A172 (cell line): ENCODE measurements at places on chromosomes 4 and X.
A peak's percentile ranks its signal among the peaks of the same experiment; 100 is the strongest.

DNA sequence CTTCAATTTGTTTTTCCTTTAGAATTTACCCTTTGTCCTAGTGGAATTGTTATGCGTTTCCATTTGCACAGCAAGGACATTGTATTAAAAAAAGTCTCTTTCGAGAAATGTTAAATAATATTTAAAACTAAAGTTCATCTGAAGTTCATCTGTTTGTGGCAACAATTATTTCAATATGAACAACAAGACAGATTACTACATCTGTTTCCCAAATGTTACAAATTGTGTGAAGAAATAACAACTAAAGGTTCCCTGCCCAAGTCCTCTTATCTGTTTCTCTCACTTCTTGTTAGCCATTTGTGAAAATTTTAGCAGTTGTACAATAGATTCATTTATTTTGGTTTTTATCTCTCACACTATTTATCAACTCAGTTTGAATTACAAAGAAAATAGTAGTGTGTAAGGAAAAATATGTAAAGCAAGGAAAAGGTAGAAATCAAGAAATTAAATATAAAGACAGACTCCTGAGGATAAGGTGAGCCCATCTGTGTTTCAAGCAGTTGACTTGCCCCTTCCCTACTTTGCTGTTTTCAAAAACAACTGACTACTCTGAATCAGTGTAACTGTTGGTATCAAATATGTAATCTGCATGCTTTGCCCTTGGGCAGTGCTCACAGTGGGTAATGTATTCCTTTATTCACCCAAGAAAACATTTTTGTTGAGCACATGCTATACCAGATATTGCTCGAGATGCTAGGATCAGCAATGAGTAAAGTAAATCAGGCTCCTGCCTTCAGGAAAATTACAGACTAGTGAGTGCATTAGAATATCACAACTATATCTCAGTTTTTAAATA is 118.9 kb upstream of the PCDH7 start:
- no peak for DNase-seq

DNA sequence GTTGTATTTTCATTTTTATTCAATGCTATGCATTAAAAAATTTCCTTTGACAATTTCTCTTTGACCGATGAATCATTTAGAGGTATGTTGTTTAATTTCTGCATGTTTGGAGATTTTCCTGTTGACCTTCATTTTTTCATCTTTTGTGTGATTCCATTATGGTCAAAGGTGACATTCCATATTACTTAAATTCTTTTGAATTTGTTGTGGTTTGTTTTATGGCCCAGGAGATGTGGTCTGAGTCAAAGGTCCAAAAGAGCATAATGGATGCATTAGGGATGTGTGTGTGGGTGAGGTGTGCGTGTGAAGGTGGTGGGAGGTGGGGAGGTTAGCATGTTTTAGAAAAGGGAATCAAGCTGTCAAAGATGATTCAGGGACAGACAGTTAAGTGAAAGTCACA is 76.0 kb upstream of the GIMD1 start:
- DNase-seq = peak; percentile 1

DNA sequence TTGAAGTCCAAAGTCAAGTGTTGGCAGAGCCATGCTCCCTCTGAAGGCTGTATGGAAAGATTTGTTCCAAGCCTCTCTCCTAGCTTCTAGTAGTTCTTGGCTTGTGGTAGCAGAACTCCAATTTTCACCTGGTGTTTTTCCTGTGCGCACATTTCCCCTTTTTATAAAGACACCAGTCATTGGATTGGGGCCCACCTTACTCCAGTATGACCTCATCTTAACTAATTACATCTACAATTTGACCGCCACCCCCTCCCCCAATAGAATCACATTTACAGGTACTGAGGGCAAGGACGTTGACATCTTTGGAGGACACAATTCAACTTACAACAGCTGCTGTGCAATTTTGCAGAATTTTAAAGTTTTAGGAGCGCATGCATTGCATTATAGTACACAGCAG is 16.8 kb downstream of the RAB39B start:
- DNase-seq = no peak

GRCh38 chr4:123517176-123517575 is 120.6 kb downstream of the SPRY1 start:
- no peak for DNase-seq

- DNase-seq = no peak
These were observed 26.3 kb downstream of the PDHA1 start for GRCh38 chrX:19370061-19370460.

DNA sequence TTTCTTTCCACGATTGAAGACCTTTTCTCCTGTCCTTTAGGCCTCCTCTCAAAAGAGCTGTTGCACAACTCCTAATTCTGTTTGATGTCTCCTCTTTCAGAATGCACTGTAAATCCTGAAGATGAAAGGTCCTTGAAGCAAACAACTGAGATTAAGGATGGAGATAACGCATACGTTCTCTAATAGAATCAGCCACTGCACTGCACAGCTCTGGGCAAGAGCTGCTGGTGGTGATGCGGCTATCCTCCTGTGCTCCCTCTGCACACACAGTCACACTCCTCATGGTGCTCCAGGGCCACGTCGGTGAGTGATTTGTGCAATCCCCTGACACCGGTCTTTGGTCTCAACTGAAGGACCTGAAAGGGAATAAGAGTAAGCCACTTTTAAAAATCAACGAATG is 208.7 kb downstream of the PDGFC start:
- no peak for DNase-seq

DNA sequence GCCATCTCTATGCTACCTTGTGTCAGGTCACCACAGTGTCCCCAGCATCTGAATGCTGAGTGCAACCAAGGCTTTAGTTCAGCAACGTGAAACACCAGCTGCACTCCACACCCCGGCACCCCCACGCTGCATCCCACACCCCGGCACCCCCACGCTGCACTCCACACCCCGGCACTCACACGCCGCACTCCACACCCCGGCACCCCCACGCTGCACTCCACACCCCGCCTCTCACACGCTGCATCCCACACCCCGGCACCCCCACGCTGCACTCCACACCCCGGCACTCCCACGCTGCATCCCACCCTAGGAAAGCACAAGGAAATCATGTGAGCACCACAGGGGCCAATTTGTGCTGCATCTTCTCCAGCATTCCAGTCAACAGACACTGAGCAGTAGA is 199.8 kb upstream of the FRG1 start:
- no peak for DNase-seq

GRCh38 chrX:41526271-41526670 is 79.1 kb downstream of the NYX start:
- no peak for DNase-seq

DNA sequence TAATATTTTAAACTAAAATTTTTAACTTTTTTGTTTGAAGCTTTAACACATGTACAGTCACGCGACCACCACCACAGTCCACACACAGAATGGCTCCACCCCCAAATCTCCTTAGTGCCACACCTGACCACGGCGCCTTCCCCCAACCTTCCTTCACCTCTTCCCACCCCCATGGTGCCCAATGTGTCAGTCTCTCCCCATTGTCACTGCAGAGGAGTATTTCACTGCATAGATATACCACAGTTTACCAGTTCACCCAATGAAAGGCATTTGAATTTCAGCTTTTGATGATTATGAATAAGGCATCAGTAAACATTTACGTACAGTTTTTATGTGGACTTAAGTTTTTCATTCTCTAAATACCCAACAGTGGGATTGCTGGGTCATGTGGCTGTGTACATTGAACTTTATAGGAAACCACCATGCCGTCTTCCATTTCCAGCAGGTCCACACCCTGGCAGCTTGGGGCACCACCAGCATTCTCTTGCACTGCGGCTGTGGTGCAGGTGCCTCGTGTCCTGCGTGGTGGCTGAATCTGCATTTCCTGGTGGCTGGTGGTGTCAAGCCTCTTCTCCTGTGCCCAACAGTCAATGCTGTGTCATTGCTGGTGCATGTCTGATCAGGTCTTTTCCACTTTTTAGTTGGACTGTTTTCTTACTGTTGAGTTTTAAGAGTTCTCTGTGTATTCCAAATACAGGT is 49.0 kb downstream of the CPLX1 start:
- DNase-seq = no peak

GRCh38 chr4:151442002-151442401 is 33.0 kb downstream of the FHIP1A start:
- DNase-seq = no peak

DNA sequence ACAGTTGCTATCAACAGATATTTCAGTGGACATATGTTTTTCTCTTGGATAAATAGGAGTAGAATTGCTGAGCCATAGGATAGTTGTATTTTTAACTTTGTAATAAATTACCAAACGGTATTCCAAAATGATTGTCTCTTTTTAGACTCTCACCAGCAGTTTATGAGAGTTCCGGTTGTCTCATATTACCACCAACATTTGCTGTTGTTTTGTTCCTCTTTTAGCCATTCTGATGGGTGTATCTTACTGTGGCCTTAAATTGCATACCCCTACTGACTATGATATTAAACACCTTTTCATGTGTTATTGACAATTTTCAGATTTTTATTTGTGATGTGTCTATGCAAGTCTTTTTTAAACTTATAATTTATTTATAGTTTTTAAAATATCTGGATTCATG is 39.7 kb downstream of the SNX25 start:
- no peak for DNase-seq

- DNase-seq = no peak
These were observed 44.4 kb downstream of the BBS12 start for GRCh38 chr4:122776916-122777315.

- DNase-seq = no peak
These were observed 27.7 kb downstream of the DMP1 start for GRCh38 chr4:87677731-87678130.

DNA sequence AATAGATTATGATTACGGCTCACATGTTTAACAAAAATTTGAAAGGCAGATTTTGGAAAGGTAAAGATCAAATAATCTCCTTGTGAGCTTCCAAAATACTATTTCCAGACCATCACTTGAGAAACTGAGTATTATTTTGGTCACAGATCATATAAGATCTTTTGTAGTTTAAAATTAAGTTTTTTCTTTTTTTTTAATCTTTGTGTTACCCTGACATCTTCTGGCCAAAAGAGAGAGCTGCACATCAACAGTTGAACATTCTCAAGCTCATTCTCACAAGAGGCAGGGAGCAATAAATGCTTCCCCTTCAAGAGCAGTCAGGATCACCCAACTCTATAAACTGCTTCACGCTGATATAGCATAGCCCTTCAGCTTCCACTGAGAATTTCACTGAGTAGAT is 15.9 kb downstream of the TMEM192 start:
- DNase-seq = peak; percentile 4

DNA sequence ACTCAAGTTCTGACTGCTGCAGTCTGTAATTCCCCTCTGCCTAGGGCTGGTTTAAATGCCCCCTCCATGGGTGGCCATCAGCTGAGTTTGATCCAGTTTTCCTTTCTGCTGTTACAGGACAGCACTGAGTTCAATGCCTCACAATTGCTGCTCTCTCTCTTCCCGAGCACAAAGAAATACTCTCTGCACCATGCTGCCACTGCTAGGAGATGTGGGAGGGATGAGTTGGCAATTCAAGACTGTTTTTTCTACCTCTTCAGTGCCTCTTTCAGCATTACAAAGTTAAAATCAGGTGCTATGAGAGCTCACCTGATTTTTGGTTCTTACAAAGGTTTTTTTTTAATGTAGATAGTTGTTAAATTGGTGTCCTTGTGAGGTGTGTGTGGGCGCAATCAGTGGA is 24.3 kb downstream of the CYSLTR1 start:
- DNase-seq = no peak

- DNase-seq = no peak
These were observed 10.9 kb upstream of the RHOXF2 start for GRCh38 chrX:120147537-120147936.

- no peak for DNase-seq
These were observed 89.1 kb upstream of the TSPAN5 start for GRCh38 chr4:98747393-98748091.

DNA sequence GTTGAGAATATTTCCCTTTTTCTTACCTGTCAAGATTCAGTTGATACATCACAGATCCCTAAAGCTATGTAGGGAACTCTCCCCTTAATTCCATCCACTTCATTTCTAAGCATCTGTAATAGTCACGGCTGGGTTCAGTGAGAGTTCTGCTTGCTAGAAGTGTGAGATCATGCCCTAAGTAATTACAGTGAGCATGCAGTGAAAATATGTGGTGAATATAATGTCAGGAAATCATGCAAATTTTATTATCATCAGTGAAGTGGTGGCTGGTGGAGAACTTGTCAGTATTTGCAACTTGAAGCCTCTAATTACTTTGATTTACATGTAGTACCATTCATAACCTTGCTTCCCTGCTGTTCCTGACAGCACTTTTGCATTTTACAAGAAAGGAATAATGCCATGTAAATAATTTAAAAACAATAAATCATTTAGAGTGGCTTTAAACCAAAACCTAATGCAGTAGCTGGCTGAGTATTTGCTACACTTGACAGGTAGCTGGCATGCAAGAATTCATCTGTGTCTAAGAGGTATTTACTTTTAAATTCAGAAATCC is 28.3 kb upstream of the CFAP299 start:
- peak; percentile 74 for DNase-seq

DNA sequence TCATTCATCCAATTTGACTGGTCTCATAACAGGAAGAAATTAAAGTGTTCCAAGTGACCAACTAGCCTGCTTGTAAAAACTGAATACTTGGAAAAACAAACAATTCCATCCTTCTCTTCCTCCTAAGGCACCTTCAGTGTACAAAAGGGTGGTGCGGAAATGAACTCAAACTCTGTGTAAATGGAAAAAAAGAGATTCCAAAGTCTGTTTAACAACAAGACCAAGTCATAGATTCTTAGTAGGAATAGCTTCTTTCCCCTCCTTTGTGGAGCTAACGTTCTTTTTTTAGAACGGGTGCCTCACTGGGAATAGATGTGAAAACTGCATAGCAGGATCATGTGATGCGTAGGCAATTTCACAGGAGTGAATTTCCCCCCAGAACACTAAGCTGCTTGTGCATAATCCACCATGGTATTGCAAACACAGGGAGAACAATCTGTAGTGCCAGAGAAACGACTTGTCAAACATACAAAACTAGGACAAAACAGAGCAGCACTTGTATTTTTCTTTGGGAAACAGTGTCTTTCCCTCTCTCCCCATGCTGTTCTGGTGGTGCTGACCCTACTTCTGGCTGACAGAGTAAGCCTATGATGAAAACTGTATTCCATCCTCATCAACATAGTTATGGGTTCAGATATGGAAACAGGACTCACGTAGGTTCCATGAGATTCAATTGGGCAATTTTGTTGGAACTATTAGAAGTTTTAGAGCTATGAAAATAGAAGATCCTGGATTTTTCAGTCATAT is 13.2 kb upstream of the SOD3 start:
- DNase-seq = peak; percentile 53

- no peak for DNase-seq
These were observed 33.5 kb downstream of the NYX start for GRCh38 chrX:41480508-41481260.

DNA sequence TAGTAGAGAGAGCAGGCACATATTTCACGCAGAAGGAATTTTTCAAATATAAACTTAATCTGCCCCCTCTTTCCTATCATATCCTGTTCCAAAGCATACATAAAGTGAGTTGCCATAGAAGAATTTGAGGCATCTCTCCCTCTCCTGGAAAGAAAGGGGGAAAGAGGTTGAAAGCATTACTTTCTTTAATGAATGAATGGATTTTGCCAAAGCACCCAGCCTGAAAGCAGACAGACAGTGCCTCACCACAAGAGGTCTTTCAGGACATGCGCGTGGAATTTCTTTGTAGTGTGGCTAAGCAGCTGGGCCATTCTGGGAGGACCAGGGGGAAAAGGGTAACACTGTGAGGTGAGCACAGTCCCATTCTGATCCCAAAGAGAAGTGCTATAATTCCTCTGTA is 651.4 kb downstream of the IQCM start:
- DNase-seq = peak; percentile 83
